Vagina (tissue), 2 donors: ENCODE measurements at places on chromosomes 12 and 14. TPM values are rescaled to one million over a fixed set of nuclear protein-coding genes. Genes with fewer than 3 reads are reported as not detected.

DNA sequence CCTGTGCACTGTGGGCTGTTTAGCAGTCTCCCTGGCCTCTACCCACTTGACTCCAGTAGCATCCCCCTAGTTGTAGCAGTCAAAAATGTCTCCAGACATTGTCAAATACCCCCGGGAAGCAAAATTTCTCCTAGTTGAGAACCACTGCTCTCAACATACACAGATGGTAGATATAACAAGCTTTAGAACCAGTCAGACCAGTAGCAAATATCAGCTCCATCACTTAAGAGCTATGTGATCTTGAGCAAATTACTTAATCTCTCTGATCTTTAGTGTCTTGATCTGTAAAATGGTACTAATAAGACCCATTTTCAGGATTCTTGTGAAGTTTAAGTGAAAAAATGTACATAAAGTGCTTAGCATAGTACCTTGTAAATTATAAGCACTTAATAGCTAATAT, 96.2 kb downstream of the DUSP6 start:
- DNase-seq = no peak

DNA sequence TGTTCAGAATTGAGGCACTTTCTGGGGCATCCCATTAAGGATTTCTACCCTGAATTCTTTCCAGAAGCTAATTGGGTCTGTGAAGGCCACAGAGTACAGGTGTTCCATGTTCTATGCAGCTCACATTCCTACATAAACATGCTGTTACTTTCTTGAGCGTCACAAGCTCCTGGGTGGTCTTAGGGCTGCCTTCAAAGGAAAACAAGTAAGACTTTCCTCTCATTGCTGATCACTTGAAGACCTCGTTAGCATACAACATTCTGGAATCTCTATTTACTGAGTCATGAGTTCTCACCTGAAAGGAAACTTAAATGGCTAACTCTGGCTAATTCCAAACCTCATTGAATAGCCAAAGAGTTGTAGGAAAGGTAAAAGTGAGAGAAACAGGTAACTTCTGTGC, 63.0 kb upstream of the HMGA2 start:
- no peak for DNase-seq

DNA sequence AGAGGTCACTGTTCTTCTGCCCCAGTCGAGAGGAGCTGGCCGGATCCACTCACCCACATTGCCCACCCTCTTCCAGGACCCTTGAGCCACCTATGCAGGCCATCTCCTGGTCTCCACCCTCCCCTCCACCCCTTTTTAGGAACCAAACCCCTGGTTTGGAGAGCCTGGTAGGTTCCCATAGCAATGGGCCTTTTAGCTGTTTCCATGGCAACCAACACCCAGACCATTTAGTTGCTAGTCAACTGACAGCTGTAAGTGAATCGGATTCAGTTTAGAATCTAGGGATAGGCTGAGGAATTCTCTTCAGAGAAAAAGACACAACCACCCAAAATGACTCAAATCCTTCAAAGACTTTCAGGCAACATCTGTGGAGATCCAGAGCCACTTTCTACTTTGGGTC, 16.5 kb downstream of the NPC2 start:
- no peak for DNase-seq

DNA sequence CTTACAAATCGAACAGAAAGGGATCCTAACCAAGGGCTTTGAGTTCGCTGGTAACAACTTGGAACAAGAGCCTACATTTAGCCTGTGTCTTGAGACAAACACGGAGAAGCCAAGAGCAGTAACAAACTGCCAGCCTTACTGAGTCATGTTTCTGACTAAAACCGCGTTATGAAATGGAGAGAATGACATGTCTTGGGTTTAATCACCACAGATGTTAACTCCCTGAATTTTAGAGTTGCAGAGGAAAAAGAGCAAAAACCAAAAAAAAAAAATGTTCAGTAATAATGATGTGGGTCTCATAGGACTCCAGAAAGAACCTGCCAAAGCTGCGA, 1.0 kb downstream of the BLTP3B start:
- no peak for DNase-seq

GRCh38 chr12:91667694-91668093, 478.0 kb downstream of the BTG1 start:
- no peak for DNase-seq

GRCh38 chr14:104604458-104605449, at the start of gene TMEM179:
Gene TMEM179, minus strand, starts transcription at chr14:104604772. Its CDS starts 31 bp downstream, at chr14:104604741.
- DNase-seq = no peak

DNA sequence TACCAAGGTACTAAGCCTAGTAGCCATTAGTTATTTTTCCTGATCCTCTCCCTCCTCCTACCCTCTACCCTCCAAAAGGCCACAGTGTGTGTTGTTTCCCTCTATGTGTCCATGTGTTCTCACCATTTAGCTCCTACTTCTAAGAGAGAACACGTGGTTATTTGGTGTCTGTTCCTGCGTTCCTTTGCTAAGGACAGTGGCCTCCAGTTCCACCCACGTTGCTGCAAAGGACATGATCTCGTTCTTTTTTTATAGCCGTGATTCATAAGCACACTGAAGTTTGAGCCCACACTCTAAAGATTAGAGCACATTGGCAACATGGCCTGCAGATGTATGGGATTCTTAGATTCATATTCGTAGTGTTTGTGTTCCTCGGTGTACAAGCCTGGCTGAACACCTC, 8.1 kb upstream of the STX2 start:
- DNase-seq = no peak

- no peak for DNase-seq
These were observed 27.4 kb upstream of the SMUG1 start for GRCh38 chr12:54215989-54216796.

- no peak for DNase-seq
These were observed 26.9 kb downstream of the DDX47 start for GRCh38 chr12:12839873-12840579.

The C12orf50 gene
- not detected for total RNA-seq

The KRT73 gene
- not detected for total RNA-seq

The IFI27 gene
- 209 TPM for total RNA-seq

The SLC6A15 gene
- 2.7 TPM for total RNA-seq
